ENCODE measurements at places on chromosomes 12 and 14.

GRCh38 chr14:97912217-97912616 lies 1115.0 kb downstream of the VRK1 start:
- DNase-seq = no peak

DNA sequence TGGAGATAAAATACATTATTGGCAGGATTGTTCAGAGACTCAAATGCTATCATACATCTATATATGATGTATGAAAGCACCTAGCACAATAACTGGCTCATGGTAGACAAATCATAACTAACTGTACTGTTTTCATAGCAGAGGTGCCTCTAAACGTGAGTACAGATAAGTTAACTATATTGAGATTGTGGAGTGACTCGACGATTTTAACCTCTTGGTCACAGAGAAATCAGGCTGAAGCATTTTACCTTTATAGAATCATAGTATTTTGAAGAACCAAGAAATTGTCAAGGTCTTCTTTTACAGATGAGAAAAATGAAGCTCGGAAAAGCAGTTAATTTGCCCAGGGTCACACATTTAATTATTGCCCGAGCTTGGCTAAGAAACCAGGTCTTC lies 666 bp upstream of the DERA start:
- no peak for DNase-seq

- no peak for DNase-seq
Observed at GRCh38 chr14:71720978-71721624, 211.1 kb upstream of the RGS6 start.

DNA sequence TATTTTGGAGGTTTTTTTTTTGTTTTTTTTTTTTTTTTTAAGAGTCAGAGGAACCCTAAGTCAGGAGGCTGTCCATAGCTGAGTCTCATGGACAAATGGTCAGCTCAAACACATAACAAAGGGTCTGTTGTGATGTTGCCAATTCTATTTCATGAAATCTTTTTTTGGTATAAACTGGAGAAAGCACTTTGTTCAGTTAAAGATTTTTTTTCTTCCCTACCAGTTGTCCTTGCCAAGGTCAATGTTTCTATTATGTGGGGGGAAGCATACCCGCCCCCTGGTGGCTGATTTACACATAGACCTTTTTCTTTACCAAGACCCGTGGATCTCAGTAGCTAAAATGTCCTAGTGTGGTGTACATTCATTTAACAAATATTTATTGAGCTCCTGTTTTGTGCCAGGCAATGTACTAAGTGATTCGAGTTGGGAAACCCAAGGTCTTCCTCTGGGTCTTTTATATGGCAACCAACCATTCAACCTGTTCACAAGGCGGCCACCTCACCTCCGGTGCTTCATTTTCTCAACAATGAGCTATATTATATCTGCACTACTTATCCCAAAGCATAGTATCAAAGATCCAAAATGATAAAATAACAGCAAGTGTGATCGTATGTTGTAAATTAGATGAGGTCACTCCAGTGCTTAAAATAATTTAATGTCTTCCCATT lies 214.5 kb downstream of the PAH start:
- no peak for DNase-seq

DNA sequence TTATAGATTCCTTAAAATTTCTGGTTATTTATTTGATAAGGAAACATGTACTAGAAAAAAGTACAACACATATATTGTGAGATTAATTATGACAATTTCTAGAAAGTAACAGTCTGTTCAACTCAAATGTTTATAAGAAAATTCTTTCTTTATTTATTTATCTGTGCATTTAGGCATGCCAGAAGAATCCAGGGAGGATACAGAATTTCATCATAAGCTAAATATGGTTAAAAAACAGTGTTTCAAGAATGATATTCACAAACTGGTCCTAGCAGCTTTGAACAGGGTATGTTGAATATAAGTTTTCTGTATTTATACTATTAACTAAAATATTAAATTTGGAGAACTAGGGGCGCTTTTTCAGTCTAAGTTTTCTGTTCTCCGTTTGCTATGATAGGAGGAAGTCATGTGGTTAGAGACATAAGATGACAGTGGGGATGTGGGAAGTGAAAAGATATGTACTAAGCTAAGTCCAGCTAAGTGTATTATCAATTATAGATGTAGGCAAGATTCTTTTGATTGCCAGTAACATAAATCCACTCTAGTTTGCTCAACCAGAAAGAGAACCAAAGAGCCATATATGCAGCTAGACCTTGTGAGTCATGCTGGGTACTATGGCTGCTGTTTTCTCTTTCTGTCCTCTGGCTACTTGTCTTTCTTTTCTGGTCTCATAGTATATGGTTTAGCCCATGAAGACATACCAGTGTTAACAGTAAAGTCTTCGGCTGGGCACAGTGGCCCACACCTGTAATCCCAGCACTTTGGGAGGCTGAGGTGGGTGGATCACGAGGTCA lies 39.0 kb downstream of the LRRK2 start:
- no peak for DNase-seq

DNA sequence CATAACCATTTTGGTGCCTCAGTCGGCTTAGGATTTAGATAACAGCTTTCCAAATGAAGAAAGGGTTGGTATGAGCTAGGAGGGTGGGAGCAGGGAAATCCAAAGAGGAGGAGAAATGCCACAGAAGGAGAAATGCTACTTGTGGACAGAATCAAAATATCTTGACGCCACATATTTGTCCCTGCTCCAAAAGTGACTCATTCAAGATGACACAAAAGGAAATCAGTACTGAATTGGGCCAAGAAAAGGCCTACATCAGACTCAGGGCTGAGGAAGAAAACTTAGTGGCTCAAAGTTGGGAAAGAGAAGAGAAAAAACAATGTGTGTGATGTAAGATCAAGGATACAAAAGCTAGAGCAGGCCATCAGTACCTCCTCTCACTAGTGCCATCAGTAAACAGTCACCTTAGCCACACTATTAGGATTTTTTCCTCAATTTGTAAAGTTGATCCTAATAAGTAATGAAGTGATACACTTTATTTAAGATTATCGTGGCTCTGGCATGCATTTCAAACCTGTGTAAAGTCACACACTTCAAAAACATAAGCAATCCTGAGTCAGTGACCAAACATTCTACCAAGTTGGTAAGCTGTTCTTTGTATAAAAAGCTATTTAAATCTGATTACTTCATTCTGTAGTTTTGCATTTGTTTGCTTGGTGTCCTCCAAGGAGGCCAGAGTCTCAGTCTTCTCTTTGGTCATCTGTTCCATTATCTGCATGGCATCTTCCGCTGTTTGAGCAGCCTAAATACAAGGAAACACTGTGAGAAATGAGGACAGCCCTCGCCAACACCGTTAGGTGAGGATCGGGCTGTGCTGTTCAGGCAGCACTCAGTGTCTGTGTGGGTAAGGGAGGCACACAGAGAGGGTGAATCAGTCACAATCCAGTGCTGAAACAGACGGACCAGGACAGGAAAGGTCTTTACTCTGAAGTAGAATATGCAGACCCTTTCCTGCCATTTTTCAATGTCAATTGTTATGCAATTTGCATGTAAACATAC lies 52.6 kb upstream of the VPS33A start:
- DNase-seq = no peak

GRCh38 chr12:119857041-119857591 lies 20.0 kb downstream of the CIT start:
- no peak for DNase-seq

DNA sequence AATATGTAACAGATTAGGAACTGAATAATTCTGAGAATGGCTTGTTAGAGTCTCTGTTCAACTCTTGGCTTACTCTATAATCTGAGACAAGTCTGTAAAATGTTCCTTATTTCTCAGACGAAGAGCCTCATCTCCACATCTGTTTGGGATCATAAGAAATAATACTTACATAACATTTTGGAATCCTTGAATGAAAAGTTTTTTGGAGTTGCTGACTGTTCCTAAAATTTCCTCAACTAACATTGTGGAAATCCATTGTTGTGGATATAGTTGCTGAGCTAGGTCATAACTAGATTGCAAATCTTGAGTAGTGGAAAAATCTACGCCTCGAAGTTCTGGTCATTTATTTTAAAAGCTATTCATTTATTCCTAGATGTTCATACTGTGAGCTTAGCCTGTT lies 402.9 kb downstream of the ZFP36L1 start:
- DNase-seq = no peak

- DNase-seq = no peak
Observed at GRCh38 chr12:22105542-22105941, 59.5 kb downstream of the CMAS start.

- peak; percentile 11 for DNase-seq
Observed at GRCh38 chr12:34595749-34596733, 573.7 kb downstream of the ALG10 start.

DNA sequence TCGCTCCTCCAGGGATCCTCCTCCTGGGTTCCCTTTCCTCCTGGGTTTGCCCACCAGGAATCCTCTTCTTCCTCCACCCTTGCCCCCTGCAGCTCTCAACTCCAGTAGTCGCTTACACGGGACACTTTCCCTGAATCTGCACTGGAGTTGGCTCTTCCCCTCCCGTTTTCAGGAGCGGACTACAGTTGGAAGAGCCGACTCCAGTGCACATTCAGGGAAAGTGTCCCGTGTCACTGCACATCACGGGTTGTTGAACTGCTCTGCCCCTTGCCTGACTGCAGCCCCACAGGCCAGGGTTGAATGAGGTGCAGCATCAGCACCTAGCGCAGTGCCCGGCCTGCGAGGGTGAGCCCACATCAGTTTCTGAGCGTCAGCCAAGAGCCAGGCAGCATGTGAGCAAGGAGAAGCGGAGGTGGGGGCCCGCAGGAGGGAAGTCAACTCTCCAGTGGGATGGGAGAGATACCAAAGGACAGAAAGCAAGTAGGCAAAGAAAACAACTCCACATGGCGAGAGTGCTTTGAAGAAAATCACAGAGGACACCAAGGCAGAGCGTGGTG lies 13.1 kb downstream of the RAPGEF3 start:
- no peak for DNase-seq

GRCh38 chr12:53737093-53737808 lies 10.0 kb upstream of the CALCOCO1 start:
- no peak for DNase-seq

GRCh38 chr12:452667-453210 lies 7.0 kb upstream of the B4GALNT3 start:
- DNase-seq = no peak

DNA sequence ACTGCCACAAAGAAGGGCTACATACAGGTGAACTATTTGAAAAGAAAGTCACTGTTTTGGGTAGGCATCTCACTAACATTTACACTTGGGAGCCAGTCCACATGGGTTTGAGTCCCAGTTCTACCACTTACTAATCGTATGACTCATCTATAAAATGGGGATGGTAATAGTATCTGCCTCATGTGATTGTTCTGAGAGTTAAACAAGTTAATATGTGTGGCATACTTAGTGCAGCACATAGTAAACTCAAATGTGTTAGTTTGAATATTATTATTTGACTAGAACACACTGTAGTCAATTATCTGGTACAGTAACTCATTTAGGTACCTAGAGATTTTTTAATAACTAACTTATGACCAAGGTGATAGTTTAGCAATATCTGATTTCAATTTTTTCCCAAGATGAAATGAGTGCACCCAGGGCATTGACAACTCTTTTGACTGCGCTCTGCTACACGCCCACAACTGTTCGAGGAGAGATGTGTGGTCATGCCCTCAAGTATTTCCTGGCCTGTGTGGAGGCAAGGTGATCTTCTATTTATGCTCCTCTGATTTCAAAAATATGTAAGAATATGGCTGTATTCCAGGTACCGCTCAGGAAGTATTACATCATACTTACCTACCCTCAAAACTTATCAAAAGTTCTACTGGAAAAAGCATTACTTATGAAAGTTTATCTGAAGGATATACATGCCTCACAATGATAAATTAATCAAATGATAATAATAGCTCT lies 210.6 kb upstream of the EGLN3 start:
- DNase-seq = peak; percentile 80

GRCh38 chr12:106239241-106239950 lies 8.4 kb downstream of the CKAP4 start:
- DNase-seq = no peak

- no peak for DNase-seq
Observed at GRCh38 chr12:76290963-76291859, 57.0 kb downstream of the BBS10 start.

DNA sequence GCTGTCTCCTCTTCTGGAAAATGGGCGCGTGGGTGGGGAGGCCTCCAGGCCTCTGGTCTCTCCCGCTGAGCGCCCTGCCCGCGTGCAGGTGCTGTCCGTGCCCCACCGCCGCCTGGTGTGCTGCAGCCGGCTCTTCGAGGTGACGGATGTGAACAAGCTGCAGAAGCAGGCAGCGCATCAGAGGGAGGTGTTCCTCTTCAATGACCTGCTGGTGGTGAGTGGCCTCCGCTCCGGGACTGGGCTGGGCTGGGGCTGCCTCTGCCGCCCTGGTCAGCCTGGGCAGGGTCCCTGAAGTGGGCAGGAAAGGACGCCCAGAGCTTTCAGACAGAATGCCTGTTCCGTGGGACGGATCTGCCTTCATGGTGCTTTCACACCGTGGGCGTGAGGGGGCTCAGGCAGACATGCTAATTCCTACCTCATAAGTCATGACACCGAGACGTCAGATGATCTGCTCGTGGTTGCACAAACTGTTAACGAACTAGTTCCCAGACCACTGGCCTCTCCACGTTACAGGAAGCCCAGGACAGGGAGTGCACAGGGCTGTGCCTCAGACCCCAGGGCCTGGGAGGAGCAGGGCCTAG lies 50.5 kb downstream of the SLC6A12 start:
- DNase-seq = no peak

- no peak for DNase-seq
Observed at GRCh38 chr12:53190108-53190729, 9.5 kb upstream of the CSAD start.

DNA sequence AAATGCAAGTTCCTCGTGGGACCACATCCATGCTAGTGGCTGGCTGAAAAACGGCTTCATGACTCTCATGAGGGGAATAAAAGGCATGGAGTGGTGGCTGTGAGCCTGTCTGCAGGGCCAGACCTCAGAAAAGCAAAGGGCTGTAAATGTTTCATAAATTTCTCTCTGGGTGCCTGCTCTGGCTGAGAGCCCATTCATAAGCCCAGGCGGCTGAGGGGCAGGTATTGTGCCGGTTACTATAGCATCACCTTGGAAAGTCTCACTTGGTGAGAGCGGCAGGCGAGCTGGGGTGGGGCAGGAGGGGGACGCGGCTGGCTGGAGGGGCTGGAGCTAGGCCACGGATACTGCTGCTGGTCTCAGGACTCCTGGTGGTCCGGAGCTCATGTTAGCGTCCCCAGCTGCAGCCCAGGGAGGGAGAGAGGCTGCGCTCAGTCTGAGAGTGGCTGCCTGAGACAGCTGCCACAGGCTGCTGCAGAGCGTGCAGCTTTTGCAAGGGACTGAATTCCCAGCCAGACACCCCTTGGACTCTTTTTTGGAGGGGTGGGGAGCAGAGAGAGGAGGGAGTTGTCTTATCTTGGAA lies at the start of gene SLC17A8:
Gene SLC17A8, plus strand, starts transcription at position 431 of the 580 bp plus-strand sequence. CDS start 318 bp downstream, outside the sequence.
- DNase-seq = no peak

GRCh38 chr14:77714926-77715325 lies 7.0 kb downstream of the SLIRP start:
- no peak for DNase-seq
